Activated CD4-positive, alpha-beta T cell treated with anti-CD3 and anti-CD28 coated beads for 4 hours (primary cell): ENCODE measurements at places on chromosomes 5 and 9.

- DNase-seq, result no peak
Observed at GRCh38 chr9:34254966-34255825, 73.9 kb downstream of the KIF24 start.

DNA sequence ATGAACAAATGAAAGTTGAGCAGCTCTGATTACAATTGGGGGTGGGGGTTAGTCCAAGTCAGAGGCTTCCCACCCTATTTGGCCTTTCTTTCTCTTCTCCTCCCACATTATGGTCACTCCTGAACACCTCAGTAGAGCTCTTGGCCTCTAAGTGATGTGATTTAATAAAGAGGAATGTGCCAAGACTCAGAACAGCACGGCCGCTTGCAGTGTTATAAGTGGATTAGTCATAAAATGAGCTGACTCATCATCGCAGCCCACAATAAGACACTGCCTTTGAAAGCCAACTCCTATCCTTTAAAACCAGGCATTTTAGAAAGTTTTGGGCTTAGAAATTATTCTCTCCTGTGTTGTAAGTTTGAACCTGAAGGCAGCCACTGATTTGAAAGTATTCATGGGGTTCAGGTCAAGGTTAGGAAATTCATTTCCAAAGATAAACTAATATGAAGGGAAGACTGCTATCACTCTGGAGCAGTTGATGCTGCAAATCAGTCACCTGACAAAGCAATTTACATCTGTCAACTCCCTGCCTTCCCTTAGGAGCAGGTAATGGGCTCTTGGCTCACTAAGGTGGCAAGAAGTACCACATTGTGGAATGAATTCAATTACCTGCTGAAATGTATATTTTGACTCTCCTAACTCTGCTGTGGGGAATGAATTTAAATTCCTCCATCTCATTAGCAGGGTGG is 283.6 kb upstream of the NMUR2 start:
- DNase-seq, result no peak

DNA sequence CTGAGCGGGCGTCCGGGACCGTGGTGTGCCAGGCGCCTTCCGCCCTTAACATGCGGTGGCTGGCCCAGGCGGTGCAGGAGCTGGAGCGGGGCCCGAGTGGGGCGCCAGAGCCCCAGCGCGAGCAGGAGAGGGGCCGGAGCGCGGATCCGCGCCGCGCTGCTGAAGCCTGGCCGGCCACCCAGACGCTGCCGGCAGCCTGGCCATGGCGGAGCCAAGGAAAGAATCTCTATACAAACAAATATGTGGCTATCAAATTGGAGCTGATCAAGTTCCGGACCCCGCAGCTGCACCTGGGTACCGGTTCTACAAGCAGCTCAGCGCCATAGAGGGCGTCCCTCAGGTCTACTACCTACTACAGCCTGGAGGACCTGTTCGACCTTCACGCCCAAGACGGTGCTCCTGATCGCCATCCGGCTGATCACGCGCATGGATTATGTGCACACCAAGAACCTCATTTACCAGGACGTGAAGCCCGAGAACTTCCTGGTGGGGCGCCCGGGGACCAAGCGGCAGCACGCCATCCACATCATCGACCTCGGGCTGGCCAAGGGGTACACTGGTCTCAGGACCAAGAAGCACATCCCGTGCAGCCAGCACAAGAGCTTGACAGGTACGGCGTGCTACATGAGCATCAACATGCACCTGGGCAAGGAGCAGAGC is 55.8 kb downstream of the JAK2 start:
- DNase-seq, result no peak

- no peak for DNase-seq
Observed at GRCh38 chr9:90287567-90288274, 354.9 kb downstream of the DIRAS2 start.

- no peak for DNase-seq
Observed at GRCh38 chr5:57791875-57792274, 309.3 kb upstream of the ACTBL2 start.

DNA sequence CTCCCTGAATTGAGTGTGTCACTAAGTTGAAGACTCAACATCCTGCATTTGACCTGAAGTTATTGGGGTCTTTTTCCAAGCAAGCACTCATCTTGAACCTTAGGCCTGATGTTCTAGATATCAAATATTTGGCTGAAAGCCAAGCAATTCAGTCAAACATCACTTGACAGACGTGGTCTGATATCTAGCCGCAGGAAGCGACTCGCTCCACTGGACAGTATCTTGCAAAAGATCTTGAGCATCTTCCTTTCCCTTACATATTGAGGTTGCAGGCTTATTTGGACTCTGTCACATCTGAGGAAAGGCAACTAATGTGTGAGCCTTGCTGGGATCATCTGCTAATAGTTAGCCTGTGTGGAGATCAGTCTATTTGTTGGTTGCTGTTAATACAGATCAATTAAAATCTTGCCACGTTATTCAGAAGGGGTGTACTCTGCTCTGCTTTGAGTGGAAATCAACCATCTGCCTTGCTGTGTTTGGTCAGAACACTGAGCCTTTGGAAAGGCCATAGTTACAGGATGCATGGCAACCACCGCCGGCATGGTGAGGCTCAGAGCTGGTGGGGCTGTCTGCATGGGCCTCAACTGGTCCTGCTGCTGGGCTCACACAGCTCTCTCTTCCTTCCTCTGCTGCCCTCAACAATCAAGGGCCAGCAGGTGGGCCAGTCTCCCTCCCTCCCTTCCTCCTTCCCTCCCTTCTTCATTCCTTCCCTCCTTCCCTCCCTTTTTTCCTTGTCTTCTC is 166.9 kb upstream of the KLF9 start:
- DNase-seq, result no peak

DNA sequence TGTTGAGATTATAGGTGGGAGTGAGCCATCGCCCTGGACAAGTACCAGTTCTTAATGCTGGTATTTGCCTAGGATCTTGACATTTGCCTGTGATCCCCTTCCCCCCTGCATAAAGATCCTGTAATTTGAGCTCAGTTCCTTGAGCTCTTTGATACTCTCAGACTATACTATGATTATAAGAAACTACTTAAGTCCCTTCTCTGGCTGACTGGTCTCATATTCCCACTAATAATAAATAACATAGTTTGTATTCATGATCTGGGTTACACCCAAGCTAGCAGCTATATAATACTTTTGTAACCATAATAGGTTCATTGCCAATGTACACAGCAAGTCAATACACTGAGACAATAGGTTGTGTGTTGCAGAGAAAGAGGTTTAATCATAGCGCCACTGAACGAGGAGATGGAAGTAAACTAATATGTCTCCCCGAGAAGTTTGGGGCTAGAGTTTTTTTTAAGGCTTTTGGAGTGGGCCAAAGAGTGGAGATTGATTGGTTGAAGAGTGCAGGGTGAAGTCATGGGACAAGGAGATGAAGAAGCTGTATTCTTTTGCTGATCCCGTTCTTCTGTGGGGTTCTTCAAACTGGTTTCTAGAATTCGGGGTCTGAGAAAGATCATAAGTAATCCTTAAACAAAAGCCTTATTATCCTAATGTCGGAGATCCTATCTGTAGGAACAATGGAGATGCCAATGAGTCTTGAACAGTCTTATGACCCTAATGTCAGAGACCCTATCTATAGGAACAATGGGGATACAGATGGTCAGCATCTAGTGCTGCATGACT is 20.7 kb upstream of the SHOC1 start:
- DNase-seq, result no peak

DNA sequence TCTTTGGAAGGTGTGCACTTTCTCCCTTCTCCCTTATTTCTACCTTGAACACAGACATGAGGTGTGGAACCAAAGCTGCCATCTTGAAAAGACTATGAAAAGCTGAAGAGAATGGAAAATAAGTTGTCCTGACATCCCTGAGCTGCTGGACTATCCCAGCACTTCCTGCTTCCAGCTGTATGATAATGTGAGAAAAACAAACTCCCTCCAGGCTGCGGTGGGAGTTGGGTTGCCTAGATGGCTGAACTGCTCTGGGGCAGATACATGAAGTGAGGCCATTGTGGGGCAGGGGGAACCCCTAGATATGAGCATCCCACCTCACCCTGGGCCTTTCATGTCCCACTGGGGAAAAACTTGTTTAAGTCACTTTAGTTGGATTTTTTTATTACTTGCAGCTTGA is 82.4 kb downstream of the BOD1 start:
- no peak for DNase-seq
